ENCODE measurements at places on chromosomes 1 and 21.

DNA sequence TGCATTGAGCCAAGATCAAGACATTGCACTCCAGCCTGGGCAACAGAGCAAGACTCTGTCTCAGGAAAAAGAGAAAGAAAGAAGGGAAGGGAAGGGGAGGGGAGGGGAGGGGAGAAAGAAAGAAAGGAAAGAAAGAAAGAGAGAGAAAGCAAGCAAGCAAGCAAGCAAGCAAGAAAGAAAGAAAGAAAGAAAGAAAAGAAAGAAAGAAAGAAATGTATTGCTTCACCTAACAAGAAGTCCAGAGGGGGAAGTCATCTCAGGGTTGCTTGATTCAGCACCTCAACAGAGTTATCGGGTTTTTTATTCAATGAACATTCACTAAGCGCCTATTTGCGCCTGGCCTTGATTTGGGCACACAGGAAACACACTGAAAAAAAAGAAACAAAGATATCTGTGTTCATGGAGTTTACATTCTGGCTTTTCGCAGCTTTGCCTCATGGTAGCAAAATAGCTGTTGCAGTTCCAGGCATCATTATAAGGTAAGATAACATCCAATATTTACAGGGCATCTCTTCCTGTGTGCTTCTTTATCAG, 8.2 kb upstream of the RCSD1 start:
- DNase-seq, result no peak

DNA sequence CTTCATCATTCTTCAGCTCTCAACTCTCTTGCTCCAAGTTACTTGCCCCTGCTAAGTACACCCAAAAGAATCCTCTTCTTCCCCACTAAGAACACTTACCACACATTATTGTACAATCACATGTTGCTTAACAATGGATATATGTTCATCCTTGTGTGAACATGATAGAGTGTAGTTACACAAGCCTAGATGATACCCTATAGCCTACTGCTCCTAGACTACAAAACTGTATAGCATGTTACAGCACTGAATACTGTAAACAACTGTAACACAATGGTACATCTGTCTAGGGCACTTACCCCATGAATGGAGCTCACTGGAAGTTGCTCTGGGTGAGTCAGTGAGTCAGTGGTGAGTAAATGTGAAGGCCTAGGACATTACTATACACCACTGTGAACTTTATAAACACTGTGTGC, 77.4 kb downstream of the RERE start:
- no peak for DNase-seq

DNA sequence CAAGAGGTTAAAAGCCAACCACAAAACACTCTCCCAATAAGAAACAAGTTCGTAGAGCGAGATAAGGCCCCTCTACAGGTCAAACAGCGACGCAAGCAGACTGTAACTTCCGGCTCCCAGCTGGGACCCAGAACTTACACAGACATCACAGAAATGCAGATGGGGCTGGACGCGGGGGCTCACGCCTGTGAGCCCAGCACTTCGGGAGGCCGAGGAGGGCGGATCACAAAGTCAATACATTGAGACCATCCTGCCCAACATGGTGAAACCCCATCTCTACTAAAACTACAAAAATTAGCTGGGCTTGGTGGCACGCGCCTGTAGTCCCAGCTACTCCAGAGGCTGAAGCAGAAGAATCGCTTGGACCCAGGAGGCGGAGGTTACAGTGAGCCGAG, 11.1 kb downstream of the CCNL2 start:
- no peak for DNase-seq

GRCh38 chr1:11550664-11551283, 71.8 kb downstream of the DISP3 start:
- peak; percentile 48 for DNase-seq

GRCh38 chr1:230300322-230301301, 125.5 kb downstream of the PGBD5 start:
- no peak for DNase-seq

GRCh38 chr1:27931184-27931583, 3.6 kb upstream of the SMPDL3B start:
- DNase-seq, result no peak

DNA sequence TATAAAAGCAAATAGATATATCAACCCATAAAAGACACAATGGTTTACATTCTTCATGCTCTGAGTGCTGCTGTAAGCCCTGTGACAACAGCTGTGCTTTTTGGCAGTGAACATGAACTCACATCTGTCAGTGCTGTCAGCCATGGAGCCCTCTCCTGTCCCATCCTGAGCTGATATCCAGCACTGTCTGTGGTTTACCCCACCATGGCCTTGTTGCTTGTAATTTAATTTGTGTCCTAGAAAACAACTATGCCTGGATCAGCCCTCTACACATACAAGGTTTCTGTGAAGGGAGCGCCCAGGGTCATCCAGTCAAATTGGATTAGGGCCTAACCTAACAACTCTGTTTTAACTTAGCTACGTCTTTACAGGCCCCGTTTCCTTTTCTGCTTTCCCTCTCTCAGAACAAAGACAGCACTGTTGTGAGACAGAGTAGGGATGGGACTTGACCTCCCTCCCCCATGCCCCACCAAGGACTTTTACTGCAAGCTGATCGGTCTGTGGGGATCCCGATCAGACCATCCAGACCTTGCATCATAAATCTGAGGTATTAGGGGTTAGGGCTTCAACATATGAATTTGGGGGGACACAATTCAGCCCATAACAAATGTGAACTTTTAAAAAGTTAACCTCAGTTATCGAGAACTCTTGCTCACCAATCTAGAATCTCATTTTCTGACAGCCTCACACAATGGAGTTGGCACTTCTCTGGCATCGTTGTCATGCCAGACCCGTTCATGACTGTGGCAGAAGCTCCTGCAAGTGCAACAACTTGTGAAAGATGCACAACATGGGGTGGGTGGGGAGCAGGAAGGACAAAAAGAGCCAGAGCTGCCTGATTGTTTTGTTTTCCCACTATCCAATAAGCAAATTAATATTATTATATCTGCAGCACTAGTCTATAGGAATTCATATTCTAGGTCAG, 16.4 kb upstream of the SLC44A3 start:
- DNase-seq, result no peak

GRCh38 chr1:12629985-12630760, 12.2 kb upstream of the DHRS3 start:
- no peak for DNase-seq

- no peak for DNase-seq
Observed at GRCh38 chr1:162667381-162668080, 35.3 kb downstream of the DDR2 start.
